ENCODE measurements at places on chromosomes 13 and 19. TPM values are rescaled to one million over a fixed set of nuclear protein-coding genes. Genes with fewer than 3 reads are reported as not detected.
A peak's percentile ranks its signal among the peaks of the same experiment; 100 is the strongest.

DNA sequence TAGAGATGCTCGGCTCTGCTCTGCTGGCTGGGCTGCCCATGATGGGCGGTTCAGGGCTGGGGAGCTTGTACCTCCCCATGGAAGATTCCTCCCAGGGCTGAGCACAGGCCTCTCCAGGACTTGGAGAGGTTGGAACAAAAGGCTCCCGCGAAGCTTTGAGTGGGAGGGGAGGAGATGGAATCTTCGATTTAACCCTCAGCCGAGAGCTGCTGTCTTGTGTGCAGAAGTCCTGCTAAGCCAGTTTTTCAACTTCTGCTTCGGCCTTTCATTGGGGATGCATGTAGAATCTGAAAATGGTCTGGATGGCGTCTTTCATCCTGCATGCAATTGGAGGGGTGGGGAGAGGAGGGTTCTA is 163.3 kb downstream of the KDM4B start:
- DNase-seq, result peak; percentile 71
- peaks cover 26% of the 10 kb centered on the region for H3K4me1 ChIP-seq
- H3K27me3 ChIP-seq, result no peaks in the 10 kb centered on the region
- peak overlapping the region; percentile 91 for H3K27ac ChIP-seq
- no peaks in the 10 kb centered on the region for H3K36me3 ChIP-seq

- DNase-seq, result no peak
- H3K4me3 ChIP-seq, result peak overlapping the region; percentile 59
- H3K27ac ChIP-seq, result peak overlapping the region; percentile 84
Observed at GRCh38 chr19:16111909-16112752, 442 bp downstream of the RAB8A start.

GRCh38 chr19:13908674-13909073 is 2.7 kb downstream of the CC2D1A start:
- DNase-seq, result no peak
- peaks cover 8% of the 10 kb centered on the region for H3K4me1 ChIP-seq
- no peaks in the 10 kb centered on the region for H3K27me3 ChIP-seq
- H3K27ac ChIP-seq, result no peak overlapping the region

- peaks cover 4% of the 10 kb centered on the region for H3K4me1 ChIP-seq
- H3K4me3 ChIP-seq, result no peak overlapping the region
- DNase-seq, result no peak
- H3K36me3 ChIP-seq, result no peaks in the 10 kb centered on the region
- H3K27ac ChIP-seq, result no peak overlapping the region
- no peaks in the 10 kb centered on the region for H3K27me3 ChIP-seq
Observed at GRCh38 chr19:33339016-33339984, 34.2 kb upstream of the CEBPG start.

Gene BORA
- 4.9 TPM for polyA plus RNA-seq

DNA sequence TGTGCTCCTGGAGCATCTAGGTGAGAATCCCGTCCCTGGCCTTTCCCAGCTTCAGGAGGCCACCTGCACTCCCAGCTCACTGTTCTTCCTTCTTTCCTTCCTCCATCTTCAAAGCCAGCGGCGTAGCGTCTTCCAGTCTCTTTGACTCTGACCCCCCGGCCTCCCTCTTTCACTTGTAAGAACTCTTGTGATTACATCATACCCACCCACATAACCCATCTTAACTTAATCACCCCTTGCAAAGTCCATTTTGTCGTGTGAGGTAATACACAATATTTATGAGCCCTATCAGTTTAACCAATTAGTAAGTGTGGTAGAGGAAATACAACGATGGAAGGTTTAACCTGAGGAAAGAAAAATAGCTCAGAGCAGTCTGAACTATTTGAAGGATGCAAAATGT is 4.6 kb upstream of the CDC16 start:
- H3K4me1 ChIP-seq, result peaks cover 12% of the 10 kb centered on the region
- H3K4me3 ChIP-seq, result no peak overlapping the region
- no peaks in the 10 kb centered on the region for H3K36me3 ChIP-seq
- peak; percentile 63 for DNase-seq

- peak overlapping the region; percentile 67 for H3K27ac ChIP-seq
- H3K27me3 ChIP-seq, result no peaks in the 10 kb centered on the region
- H3K4me3 ChIP-seq, result no peak overlapping the region
- H3K36me3 ChIP-seq, result no peaks in the 10 kb centered on the region
Observed at GRCh38 chr19:33287927-33288326, 14.4 kb downstream of the CEBPA start.

DNA sequence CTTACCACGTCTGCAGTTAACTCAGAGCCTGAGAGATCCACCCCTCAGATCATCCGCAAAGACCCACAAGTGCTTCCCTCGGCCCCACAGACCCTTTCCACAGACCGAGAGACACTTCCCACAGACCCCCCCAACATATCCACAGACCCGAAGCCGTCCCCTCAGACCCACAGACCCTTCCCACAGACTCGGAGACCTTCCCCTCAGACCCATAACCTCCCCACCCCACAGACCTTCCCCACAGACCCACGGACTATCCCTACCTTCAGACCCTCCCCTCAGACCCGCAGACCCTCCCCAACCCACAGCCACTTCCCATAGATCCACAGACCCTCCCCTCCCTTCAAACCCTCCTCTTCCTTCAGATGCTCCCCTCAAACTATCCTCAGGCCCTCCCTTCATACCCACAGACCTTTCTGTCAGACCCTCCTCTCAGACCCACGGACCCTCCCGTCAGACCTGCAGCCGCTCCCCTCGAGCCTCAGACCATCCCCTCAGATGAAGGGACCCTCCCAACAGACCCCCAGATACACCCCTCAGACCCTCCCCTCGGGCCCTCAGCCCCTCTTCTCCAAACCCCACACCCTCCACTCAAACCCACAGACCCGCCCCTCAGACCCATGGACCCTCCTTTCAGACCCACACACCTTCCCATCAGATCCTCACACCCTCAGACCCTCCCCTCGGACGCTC is 20.1 kb upstream of the TFDP1 start:
- H3K4me1 ChIP-seq, result no peaks in the 10 kb centered on the region
- no peak overlapping the region for H3K27ac ChIP-seq
- no peaks in the 10 kb centered on the region for H3K27me3 ChIP-seq
- no peaks in the 10 kb centered on the region for H3K36me3 ChIP-seq
- no peak for DNase-seq

- peak overlapping the region; percentile 9 for H3K4me3 ChIP-seq
- no peak overlapping the region for H3K27ac ChIP-seq
- peak; percentile 69 for DNase-seq
- peaks cover 35% of the 10 kb centered on the region for H3K27me3 ChIP-seq
- H3K36me3 ChIP-seq, result no peaks in the 10 kb centered on the region
Observed at GRCh38 chr19:40596608-40597328, 4.4 kb upstream of the LTBP4 start.

Gene PSG7
- not detected for polyA plus RNA-seq

DNA sequence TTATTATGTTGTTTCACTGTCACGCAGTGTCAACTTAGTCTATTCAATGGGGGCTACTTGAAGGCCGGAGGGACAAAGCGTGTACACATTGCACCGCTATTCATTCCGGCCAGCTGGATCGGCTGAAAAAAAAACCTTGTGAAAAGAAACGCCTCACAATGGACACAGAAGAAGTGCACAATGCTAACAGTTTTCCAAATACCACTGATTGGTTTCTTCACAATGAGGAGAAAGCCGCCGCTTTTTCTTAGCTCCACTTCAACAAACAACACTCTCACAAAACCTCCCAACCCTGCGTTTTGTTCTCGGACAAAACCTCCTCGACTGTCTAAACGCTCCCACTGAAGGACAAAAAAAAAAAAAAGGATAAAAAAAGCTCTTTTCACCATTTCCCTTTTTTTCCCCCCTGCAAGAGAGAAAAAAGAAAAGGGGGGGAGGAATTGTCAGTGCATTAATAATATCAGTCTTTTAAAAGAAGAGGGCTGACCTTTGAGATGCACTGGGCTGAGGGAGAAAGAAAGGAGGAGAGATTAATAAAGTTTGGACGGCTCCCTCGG is 5.4 kb downstream of the SOX21 start:
- no peak for DNase-seq
- H3K36me3 ChIP-seq, result no peaks in the 10 kb centered on the region
- peaks cover 95% of the 10 kb centered on the region for H3K27me3 ChIP-seq
- H3K27ac ChIP-seq, result no peak overlapping the region
- no peak overlapping the region for H3K4me3 ChIP-seq

DNA sequence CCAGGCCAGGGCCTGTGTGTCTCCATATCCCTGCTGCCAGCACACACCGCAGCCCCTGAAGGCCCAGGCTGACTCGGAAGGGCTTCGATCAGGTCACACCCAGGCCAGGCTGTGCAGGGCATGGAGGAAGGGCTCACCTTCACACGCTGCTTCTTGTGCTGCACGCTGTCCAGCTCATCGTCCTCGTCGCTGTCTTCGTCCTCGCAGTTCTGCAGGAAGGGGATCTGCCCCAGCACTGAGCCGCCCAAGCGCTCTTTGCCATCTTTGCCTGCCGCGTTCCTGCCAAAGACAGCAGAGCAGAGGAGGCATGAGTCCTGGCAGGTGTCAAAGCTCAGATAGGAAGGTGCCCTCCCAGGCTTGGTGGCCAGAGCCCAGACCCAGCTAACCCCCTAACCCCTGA is 13.7 kb upstream of the PRKD2 start:
- H3K4me1 ChIP-seq, result no peaks in the 10 kb centered on the region
- no peak overlapping the region for H3K4me3 ChIP-seq
- H3K36me3 ChIP-seq, result no peaks in the 10 kb centered on the region
- no peak for DNase-seq
- H3K27ac ChIP-seq, result no peak overlapping the region

Gene ATP4A
- polyA plus RNA-seq, result 5.1 TPM

All from hepatocyte (in vitro differentiated cells).